ENCODE measurements at places on chromosomes 6 and 20. TPM values are rescaled to one million over a fixed set of nuclear protein-coding genes. Genes with fewer than 3 reads are reported as not detected.

The FKBP1C gene
- total RNA-seq = 2.0 TPM

The ROMO1 gene
- total RNA-seq = 264 TPM

The SLC16A10 gene
- total RNA-seq = not detected

The SOX4 gene
- 15.7 TPM for total RNA-seq

The TRIM40 gene
- total RNA-seq = not detected

The COX4I2 gene
- not detected for total RNA-seq

The RAD21L1 gene
- under 0.01 TPM for total RNA-seq

The TRPC4AP gene
- 90.9 TPM for total RNA-seq

The MYH7B gene
- total RNA-seq = 0.39 TPM

The INSM1 gene
- total RNA-seq = not detected

The SAMD3 gene
- total RNA-seq = not detected

The TRIM15 gene
- total RNA-seq = not detected

The RAET1L gene
- 0.22 TPM for total RNA-seq

The ADGRB3 gene
- total RNA-seq = 0.39 TPM

The SIRPD gene
- total RNA-seq = not detected

The OOEP gene
- total RNA-seq = not detected

The SPACA1 gene
- total RNA-seq = not detected

The MUC22 gene
- not detected for total RNA-seq

The MEP1A gene
- total RNA-seq = not detected

The LRRN4 gene
- total RNA-seq = 0.39 TPM

The LAMA4 gene
- 1.2 TPM for total RNA-seq

The CD83 gene
- 1.2 TPM for total RNA-seq

The VWA7 gene
- 3.8 TPM for total RNA-seq

The IMPG1 gene
- total RNA-seq = not detected

The C20orf96 gene
- total RNA-seq = 0.98 TPM

The ASXL1 gene
- total RNA-seq = 49.2 TPM

The OTOR gene
- not detected for total RNA-seq

The OLIG3 gene
- total RNA-seq = not detected

The PACRG gene
- total RNA-seq = 0.79 TPM

The TSBP1 gene
- not detected for total RNA-seq

The ZSCAN31 gene
- 2.0 TPM for total RNA-seq

The OR12D3 gene
- not detected for total RNA-seq

The HLA-DRB1 gene
- total RNA-seq = 0.22 TPM

The CCN6 gene
- total RNA-seq = not detected

The FAM217A gene
- total RNA-seq = not detected

The FAM162B gene
- total RNA-seq = not detected

The EGFL8 gene
- 5.1 TPM for total RNA-seq

The NMBR gene
- not detected for total RNA-seq

The APOM gene
- total RNA-seq = 0.98 TPM

The CAGE1 gene
- 0.22 TPM for total RNA-seq
